NCI-H1417 (cell line): ENCODE measurements at places on chromosomes 2 and 18.

- DNase-seq, result no peak
Observed at GRCh38 chr2:505941-506340, 171.3 kb downstream of the TMEM18 start.

- no peak for DNase-seq
Observed at GRCh38 chr2:117074756-117075155, 739.7 kb upstream of the DDX18 start.

GRCh38 chr2:200679127-200679526 lies 93.3 kb downstream of the AOX1 start:
- DNase-seq, result no peak

DNA sequence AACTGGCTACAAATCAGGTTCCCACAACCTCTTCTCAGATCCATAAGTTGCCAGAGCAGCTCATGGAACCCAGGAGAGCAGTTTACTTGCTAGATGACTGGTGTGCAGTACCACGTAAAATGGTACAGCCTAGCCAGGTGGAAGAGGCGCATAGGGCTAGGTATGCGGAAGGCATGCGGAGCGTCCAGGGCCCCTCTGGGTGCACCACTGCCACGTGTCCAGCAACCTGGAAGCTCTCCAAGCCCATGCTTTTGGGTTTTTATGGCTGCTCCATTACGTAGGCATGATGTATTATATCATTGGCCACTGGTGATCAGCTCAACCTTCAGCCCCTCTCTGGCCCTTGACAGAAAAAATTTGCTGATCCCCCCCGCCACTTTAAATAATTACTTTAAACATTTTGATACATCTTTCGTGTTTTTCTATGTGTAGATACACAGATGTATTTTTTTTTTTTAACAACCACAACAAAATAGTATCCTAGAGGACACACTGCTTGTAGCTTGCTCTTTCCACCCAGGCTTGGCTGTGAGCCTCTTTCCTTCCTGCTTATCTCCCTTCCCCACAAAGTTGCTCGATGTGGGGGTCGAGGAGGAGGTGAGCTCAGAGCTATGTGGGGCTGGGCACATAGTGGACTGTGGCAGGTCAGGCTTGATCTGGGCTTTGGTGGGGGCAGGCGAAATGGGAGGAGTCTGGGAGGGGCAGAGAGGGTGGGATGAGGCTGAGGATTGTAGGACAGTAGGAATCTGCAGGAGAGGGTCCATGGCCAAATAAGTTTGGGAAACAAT lies 65.4 kb upstream of the MCFD2 start:
- DNase-seq, result no peak

DNA sequence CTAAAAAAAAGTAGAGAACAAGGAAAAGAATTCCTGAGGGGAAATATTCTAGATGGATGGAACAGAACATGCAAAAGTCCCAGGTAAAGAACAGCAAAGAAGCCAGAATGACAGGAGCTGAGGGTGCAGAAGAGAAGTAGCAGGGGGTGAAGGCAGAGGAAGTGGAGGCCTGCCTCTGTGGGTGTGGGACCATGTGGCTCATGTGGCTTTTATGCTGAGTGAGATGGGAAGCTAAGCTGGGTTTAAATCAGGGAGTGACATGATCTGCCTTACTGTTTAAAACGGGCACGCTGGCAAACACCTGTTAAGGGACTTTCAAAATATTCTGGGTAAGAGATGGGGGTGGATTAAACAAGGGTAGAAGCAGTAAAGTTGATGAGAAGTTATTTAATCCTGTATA lies 40.0 kb downstream of the GKN2 start:
- no peak for DNase-seq

GRCh38 chr2:101689114-101689825 lies 8.2 kb upstream of the MAP4K4 start:
- DNase-seq, result no peak

GRCh38 chr2:237438080-237438940 lies 24.3 kb upstream of the COL6A3 start:
- peak; percentile 5 for DNase-seq

GRCh38 chr18:79420033-79420745 lies 24.5 kb downstream of the NFATC1 start:
- no peak for DNase-seq

GRCh38 chr18:44821924-44822323 lies 141.2 kb downstream of the SETBP1 start:
- DNase-seq, result peak; percentile 30

DNA sequence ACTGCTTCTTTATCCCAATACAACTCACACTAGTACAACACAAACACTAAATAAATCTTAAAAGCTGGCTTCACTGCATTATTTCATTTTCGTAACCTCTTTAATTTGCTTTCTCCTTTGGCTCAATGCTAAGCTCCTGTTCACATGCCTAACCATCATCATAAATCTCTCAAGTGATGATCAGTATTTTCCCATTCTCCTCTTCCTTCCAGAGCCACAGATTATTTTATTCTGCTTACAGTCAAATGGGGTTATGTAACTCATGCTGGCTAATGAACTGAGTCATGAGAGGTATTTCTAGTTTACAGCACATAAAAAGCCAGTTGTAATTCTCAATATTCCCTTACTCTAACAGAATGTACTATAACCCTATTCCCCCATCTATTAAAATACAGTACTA lies 350.4 kb upstream of the ZC3H15 start:
- no peak for DNase-seq

DNA sequence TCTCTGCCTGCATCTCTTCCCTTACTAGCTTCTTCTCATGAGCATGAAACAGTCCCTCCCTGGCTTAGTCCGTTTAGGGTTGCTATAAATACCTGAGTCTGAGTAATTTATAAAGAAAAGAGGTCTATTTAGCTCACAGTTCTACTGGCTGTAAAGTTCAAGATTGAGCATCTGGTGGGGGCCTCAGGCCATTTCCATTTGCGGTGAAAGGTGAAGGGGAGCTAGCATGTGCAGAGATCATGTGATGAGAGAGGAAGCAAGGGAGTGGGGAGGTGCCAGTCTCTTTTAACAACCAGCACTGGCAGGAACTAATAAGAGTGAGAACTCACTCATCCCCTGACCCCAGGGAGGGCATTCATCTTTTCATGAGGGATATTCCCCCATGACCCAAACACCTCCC lies 26.8 kb downstream of the RHBDD1 start:
- DNase-seq, result no peak

DNA sequence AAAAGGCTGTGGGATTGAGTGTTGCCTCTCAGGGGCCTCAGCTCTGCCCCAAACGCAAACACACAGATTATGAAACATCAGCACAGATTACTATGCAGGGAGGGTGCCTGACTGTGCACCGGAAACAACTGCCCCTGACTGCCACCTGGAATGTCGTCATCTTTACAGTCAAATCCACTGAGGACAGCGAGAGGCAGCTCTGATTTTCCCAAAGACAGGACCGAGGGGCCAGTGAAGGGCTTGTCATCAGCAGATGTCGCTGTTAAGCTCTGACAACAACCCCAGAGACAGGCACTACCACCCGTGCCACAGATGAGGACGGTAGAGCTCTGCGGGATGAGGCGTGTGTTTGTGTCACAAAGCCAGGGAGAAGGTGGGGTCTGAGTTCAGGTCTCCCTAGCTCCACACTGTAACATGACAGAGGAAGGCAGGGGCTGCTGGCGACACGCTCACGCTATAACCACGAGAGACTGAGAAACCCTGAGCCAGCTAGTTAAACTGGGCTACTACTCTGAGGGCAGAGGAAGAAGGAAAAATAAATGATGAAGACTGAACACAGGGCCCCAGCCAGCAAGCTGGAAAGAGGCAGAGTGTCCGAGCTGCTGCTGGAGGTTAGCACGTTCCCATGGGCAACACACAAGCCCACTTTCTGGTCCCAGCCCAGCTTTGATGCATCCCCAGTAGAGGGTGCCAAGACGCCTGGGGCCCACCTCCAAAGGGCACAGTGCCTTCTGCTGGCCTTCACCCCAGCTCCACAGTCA lies 47.0 kb downstream of the PARD6G start:
- DNase-seq, result no peak

- DNase-seq, result peak; percentile 39
Observed at GRCh38 chr2:165471349-165471950, 2.0 kb downstream of the CSRNP3 start.

GRCh38 chr2:171957061-171957460 lies 34.8 kb downstream of the HAT1 start:
- DNase-seq, result no peak

- no peak for DNase-seq
Observed at GRCh38 chr2:216234106-216234505, 125.0 kb downstream of the XRCC5 start.

DNA sequence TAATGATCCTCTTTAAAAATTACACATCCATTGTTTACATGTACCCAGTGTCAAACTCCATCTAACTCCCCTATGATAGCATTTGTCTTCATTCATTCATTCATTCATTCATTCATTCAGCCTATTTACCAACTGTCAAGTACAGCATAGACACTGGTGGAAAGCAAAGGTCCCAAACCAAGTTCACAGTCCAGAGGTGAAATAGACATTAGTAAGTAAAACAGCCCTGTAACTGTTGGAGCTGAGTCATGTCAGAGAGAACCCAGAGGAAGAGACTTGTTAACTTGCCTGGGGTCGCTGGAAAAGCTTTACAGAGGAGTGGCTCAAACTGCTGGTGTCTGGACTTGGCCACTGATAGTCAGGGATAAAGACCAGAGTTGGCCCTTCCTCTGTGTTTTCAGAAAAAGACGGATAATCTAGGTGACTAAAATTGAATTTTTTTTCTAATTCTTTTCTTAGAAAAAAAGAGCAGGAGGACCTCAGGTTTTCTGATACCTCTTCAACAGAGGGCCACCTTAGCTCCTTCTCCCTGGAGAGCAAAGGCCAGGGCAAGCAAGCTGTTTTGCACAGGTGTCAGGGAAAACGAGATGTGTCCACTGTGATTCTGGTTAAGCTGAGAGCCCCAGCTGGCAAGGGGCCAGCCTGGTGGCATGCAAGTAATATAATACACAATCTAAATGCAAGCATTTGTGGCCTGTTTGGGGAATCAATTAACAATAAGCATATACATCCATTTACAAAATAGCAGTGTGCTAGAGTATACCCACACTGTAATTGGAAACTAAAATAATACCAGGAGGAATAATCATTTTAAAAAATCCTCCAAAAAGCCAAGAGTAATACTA lies 96.7 kb upstream of the SLC14A2 start:
- DNase-seq, result peak; percentile 15

DNA sequence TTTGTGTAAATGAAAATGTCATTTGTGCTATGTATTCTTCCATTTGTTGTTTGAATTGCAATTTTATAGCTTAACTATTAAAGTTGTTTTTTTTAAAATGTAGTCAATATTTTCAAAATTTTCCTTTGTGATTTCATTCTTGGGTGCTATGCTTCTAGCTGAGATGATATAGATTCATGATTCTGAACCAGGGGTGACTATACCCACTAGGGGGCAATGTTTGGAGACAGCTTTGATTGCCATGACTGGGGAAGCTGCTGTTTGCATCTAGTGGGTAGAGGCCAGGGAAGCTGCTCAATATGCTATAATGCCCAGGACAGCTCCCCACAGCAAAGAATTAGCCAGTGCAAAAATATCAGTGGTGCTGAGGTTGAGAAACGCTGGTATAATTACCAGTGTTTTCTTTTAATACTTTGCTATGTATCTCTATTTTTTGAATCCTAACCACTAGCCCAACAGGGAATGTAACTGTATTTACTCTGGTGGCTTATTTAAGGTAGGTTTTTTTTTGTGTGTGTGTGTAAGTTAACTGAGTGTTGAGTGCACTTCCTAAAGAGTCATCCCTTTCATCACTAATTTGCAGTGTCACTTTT lies 99.7 kb downstream of the MEP1B start:
- DNase-seq, result peak; percentile 67

DNA sequence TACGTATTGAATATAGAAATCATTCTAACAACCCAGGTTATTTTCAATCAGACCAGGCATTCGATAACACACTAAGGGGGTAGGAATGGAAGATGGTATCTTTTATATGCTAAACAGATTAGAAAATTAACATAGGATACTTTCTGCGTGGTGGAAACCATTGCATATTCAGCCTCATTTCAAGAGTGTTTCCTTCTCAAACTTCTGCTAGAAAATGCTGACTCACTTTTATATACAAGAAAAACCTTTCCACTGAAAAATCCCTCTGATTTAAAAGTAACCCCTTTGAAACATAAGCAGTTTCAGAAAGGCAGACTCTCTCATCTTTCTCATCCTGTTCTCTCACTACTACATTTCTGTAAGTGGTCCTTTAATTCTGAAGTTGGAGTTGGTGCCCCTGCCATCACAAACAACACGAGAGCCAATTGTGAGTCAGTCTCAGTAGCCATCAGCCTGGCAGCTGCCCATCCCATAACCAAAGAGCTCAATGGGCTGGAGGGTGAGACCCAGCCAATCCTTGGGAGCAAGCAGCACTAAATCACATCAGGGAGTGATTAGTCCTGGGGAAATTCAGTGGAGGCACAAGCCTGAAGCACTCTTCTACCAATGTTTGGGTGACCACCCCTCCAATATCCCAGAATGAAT lies 343.1 kb downstream of the CELF4 start:
- DNase-seq, result no peak

DNA sequence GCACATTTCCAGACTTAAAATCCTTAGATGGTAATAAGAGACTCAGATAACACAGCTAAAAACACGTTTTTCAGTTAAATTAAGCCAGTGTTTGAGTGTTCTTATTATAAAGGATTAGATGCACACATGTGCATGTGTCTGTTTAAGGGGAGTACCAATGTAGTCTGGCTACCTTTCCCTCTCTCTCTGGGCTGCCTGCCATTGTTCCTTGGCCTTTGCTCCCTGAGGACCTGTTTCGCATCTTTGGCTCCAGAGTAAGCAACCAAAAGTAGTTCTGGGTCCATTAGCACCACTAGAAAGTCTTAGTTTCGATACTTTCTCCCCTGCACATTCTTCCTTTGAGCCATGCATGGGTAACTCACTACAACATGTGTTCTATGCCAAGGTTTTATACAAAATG lies 228.3 kb downstream of the TPGS2 start:
- DNase-seq, result no peak

- DNase-seq, result no peak
Observed at GRCh38 chr2:38934742-38935141, 45.1 kb downstream of the ARHGEF33 start.

DNA sequence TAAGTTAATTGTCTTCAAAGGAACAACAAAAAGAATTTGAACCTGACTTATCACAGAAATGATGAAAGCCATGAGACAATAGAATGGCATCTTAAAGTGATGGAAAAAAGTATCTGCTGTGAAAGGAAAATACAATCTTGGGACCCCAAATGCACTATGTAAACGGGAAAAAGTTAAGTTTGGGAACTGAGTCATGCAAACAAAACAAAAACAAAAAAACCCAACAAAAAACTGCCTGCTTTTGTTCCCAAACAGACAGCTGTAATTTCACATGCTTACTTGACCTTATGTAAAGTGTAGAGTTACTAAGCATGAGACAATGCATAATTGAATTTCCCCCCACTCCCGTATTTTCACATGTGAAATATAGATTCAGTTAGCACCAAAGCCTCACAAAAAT lies 122.1 kb upstream of the RBMS1 start:
- DNase-seq, result no peak

DNA sequence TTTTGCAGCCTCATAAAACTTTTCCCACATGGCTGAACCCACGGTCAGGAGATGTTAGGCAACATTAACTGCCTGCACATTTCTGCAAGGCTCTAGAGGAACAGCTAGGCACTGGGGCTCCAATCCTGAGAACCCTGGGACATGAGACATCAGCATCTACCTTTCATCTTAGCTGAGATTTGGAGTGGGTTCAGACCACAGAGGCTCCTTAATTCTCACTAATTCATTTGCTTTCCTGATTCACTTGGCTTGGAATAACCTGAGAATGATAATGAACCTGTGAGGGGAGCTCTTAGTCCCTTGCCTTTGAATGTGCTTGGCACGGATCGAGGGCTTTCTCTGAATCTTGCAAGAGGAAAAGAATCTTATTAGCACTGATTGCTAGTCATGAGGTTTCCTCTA lies 266.2 kb downstream of the FIGN start:
- no peak for DNase-seq
